ENCODE measurements at places on chromosomes 7 and 10.

DNA sequence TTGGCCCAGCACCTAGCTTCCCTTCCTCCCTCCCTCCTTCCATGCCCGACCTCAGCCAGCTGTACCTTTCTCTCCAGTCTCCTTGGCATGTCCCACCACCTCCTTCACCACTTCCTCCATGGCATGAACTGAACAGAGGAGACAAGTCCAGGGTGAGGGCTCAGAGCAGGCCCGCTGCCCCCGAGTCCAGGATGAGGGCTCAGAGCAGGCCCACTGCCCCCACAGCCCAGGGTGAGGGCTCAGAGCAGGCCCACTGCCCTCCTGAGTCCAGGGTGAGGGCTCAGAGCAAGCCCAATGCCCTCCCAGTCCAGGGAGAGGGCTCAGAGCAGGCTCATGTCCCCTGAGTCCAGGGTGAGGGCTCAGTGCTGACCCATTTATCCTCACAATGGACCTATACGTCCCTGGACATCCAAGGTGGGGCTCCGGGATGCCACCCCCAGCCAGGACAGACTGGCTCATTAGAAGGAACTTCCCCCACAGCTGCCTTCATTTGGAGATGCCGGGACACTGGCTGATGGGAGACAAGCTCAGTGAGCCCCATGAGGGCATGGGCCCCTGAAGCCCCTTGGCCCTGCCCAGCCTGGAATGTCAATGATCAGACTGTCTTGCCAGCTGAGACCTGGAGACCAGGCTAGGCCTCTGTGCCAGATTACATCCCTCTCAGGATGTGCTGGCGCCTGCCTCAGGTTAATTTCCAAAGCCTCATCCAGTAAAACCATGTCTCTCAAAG, 30.0 kb downstream of the AGAP4 start:
- no peak for DNase-seq

DNA sequence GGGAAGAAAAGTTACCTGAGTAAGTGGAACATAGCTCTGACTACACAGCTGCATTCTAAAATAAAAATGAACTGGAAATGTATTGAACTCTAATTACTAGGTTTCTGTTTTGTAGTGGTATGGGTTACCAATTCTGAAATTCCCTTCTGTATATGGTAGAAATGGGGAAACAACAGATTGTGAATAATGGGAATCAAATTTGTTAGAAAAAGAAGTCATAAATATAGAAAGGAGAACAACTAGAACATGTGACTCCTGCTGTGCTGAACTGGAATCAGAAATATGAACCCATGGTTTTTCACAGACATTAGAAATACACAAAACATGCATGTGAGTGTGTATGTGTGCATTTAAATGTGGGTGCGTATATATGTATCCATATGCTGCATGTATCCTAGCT, 27.0 kb downstream of the MCMBP start:
- no peak for DNase-seq

GRCh38 chr7:55903985-55904759, 16.9 kb downstream of the ZNF713 start:
- DNase-seq = no peak

DNA sequence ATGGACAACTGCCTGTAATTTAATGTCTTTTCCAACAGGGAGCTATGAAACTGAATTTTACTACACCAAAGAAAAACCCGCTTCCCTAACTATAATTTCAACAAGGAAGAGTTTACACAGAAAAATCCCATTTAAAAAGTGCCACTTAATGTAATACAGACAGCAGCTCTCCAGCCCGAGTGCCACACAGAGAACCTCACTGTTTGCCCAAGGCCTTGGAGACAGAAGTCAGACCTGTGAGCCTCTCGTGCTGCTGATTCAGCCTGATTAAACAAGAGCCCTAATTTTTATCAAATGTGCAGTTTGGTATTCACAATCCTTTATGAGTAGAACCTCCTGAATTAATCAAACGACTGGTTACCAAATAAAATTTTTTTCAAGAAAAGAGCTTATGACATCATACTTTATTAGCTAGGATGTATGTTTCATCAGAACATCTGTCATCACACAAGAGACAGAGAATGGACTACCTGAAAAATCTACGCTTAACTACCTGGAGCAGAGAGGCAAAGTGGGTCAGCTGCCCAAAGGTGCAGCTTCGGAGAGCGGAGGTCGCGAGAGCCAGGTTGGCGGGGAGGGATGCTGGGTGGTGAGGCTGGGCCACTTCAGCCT, 543.6 kb downstream of the SDK1 start:
- DNase-seq = no peak

GRCh38 chr7:129265328-129265727, 40.5 kb downstream of the AHCYL2 start:
- no peak for DNase-seq

DNA sequence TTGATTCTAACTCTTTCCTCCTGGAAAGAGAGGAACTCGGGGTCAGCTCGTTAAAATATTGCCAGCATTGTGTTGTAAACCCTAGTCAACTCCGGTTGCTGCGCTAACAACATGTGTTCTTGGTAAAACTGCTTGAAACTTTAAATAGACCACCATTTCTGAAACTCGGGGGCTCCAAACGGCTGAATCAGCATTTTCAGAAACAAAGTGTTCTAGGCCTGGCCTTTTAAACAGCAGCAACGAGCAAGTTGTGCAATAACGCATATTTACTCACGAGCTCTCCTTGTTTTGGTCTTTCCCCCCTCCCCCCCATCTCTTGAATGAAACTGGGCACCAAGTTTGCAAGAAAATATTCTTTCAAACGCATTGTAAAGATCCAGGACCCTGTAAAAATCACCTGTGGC, 9.2 kb upstream of the GRB10 start:
- peak; percentile 48 for DNase-seq

- peak; percentile 56 for DNase-seq
Measured at GRCh38 chr7:117273814-117274225, 49.0 kb downstream of the WNT2 start.

DNA sequence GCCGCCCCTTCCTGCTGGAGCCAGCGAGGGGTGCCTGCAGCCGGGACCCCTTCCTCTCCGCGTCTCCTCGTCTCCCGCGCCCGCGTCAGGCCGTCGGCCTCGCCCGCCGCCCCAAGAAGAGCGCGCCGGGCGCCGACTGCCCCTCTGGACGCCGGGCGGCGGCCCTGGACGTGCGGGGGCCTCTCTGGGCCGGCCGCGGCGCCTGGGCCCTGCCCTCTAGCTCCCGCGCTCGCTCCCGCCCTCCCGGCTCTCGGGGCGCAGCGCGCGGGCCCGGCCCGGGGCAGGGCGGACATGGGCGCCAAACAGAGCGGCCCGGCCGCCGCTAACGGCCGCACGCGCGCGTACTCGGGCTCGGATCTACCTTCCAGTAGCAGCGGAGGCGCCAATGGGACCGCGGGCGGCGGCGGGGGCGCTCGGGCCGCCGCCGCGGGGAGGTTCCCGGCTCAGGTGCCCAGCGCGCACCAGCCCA, 704 bp downstream of the ZNRF2 start:
- DNase-seq = no peak

DNA sequence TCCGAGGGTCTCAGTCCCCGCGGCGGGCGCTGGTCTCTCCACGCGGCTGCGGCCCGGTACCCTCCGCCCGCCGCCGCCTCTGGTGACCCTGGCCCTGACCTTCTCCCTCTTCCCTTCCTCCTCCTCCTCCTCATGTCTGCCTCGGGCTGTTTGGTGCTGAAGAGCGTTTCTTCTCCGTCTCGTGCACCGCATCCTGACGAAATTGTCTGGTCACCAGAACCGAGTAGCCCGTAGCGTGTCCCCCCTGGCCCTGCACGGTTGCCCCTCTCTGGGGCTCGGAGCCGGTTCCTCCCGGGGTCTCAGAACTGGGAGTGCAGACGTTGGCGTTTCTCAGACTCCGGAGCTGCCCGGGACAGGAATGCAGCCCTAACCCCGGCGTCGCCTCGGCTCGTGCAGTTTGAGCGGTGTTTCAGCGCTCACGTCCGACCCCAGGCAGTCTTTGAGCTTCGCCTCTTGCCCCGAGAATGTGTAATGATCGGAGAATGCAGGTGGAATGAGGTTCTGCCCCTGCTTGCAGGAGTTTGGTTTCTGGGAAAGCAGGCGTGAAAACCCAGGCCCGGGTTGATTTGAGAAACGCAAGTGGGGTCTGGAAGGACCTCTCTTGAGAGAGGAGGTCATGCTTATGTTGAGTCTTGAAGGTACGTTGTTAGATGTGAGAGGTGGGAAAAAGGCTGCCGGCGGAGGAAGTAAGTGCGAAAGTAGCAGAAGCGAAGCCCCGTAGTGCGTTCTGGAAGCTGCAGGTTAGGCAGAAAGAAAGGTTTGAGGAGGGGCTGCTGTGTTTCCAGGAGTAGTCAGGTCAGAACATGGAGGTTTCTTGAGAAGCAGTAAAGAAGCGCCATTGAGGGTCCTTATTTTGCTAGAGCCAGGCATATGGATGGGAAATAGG, 743 bp downstream of the RBM17 start:
- peak; percentile 58 for DNase-seq

DNA sequence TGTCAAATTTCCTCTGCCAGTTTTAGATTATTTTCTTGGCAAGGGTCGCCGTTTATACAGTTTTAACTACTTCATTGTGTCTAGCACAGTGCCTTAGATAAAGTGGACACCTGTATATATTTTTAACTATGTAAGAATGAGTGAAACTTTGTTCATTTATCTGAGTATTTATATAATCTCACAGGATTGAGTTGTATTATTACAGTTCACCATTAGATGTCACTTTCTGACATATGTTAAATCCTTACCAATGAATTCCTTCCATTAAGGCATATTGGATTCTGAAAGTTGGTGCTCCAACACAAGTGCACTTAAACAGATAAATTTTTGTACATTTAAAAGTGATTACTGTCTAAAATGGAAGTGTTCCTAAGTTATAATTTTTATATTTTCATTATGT, 43.0 kb downstream of the ZMYND11 start:
- DNase-seq = peak; percentile 36

GRCh38 chr10:89490596-89491335, 44.6 kb downstream of the SLC16A12 start:
- DNase-seq = no peak

DNA sequence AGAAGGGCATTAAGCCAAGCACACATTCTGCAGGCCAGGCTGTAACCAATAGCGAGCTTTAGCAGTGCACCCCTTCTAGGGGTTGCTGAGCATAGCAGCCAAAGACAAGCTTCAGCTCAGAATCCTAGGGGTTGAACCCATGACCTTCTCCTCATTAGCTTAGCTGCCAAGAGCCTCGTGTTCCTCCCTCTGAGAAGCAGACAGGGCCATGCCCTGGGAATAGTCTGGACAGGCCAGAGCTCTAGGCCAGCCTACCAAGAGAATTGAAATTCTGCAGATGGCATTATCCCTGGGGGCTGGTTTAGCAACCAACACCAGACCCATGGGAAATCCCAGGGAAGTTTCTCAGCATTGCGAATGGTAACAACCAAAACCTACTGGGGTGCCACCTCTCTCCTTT, 77.2 kb downstream of the PLXNA4 start:
- DNase-seq = no peak

DNA sequence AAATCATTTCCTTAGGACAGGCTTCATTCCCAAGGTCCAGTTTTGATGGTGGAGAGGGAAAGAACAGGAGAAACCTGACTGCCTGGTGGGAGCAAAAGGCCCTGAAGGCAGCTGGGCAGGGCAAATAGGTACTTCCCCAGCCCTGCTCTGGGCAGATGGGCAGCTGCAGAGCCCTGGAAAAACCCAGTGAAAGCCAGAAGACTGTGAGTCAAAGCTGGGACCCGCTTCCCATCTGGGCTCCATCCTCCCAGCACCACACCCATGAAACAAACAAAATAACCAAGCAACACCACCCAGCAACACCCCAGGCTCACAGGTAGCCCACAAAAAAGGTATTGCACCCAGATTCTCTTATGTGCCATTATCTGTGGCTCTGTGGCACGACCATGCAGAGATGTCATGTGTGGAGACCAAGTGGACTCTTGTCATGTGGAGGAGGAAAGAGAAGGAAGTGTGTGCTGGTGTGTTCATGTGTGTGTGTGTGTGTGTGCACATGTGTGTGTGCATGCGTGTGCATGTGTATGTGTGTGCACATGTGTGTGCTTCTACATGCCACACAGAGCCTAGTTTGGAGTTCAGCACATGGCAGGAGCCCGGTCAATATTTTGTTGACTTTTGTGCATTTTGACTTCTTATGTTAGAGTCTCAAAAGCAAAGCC, 9.8 kb downstream of the CLRN3 start:
- no peak for DNase-seq

- DNase-seq = peak; percentile 91
Measured at GRCh38 chr7:73851410-73852338, 9.3 kb upstream of the TMEM270 start.

DNA sequence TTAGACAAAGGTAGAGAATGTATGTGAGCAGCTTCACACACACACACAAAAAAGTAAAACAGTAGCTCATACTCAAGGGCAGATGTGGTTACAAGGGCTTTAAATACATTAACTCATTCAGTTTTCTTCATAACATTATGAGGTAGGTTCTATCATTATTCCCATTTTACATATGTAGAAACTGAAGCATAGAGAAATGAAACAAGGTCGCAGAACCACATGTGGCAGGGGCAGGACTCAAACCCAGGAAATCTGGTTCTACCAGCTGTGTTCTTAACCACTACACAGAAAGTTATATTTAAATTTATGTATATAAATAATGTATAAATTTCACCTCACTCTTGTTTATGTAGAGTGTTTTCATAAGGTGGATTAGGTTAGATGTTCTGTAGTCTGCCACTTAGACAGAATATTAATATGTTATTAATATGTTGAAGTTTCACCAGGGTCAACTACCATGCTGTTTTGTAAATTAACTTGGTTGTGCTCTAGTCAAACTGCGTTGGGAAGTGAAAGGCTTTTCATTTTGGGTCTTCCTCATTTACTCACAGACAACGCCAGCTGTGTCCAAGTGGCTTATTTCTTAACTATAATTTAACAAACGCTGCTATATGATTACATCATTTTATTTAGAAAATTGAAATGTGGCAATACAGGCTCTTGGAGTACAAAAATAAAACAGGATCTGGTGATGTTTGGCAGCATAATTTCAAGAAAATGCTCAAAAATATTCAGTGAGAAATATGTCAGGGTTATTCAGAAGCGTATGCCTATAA, 138.4 kb downstream of the MDFIC start:
- no peak for DNase-seq

DNA sequence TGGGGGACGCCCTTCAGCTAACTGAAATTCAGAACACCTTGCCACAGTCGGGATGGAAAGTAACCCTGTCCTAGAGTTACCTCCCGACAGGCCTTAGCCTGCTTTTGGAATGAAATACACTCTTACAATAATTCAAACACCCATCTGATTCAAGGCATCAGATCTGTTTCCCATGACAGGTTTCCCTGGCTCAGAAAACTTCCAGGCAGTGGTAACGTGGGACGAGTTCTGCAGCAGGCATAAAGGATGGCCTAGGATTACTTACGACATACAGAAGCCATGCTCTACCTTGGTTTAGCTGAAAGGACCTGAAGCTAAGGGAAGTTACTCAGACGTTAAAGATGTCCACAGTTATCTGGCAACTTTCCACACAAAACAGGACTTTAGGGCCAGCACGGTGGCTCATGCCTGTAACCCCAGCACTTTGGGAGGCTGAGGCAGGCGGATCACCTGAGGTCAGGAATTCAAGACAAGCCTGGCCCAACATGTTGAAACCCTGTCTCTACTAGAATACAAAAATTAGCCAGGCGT, 5.0 kb downstream of the PAXIP1 start:
- no peak for DNase-seq
